ENCODE measurements at places on chromosomes 7 and 10.

- no peak for DNase-seq
Measured at GRCh38 chr7:132541656-132542055, 34.6 kb downstream of the PLXNA4 start.

GRCh38 chr10:103125323-103126267, 67.5 kb downstream of the NT5C2 start:
- DNase-seq: no peak

GRCh38 chr7:34087892-34088891, 182.9 kb downstream of the BMPER start:
- no peak for DNase-seq

DNA sequence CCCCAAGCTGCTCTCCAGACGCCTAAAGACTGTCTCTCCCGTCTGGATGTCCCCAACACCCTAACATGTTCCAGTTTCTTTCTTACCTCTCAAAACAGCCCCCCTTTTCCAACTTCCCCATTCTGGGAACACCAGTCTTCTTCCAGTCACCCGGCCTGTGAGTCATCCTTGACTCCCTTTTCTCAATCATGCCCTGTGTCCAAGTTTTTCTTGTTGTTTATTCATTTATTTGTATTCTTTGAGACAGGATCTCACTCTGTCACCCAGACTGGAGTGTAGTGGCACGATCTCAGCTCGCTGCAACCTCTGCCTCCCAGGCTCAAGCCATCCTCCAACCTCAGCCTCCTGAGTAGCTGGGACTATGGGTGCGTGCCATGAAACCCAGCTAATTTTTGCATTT, 15.6 kb downstream of the SNX10 start:
- DNase-seq: no peak

DNA sequence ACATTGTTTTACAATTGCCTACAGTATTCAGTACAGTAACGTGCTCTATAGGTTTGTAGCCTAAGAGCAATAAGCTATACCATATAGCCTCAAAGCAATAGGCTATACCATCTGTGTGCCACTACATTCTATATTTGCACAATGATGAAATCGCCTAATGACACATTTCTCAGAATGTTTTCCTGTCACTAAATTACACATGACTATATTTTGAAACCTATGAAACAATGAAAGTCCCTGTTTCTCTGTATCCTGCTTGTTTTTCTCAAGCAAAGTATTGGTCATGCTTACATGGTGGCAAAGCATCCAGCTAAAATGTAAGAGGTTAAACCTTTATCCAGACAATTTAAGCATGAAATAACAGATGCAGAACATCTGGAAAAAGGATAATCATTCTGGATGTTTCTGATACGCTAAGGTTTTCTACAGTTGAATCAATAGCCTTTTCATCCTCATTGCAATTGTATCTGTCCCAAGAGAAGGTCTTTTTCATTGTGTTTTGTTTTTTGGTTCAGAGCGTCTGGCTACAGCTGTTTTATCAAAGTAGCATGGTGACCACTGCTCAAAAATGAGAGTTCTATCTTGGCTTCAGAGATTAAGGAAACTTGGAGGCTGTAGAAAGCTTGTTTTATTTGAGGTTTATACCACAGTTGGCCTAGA, 81.7 kb downstream of the CSTF2T start:
- no peak for DNase-seq

DNA sequence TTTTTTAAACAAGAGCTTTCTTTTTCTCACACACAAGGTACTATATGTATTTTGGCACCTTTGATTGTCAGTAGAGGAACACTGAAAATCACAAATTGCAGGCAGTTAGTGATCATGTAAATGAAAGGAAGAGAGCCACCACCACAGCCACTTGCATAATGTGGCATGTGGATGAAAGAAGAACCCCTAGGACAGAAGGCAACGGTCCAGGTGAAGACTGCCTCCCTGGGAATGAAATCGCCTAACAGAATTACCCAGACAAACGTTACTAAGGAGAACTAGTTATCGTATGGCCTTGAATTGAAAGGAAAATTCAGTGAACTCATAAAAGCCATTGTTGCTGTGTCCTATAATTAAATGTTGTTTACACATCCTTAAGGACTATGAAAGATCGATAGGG, 41.2 kb upstream of the PTPRZ1 start:
- DNase-seq: no peak

- no peak for DNase-seq
Measured at GRCh38 chr7:154172236-154172635, 120.0 kb downstream of the DPP6 start.

DNA sequence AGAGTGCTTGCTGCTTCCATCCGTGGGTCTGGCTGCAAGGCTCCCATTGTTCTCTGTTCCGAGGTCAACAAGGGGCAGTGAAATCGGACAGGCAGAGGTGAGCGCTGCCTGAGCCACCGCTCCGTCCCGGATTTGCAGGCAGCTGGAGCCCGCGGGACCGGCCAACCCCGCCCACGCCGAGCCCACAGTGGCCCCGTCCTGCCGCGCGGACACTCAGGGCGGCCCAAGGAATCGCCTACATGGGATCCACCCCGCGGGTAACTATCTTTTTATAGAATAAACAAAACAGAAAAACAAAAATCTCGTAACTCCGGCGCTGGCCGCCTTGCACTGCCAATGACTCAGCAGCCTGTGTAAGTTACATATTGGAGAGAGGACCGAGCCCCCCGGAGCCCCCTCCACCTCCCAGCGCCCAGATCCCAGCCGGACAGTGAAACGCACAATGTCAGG, 1.9 kb downstream of the BNIP3 start:
- no peak for DNase-seq

- DNase-seq: no peak
Measured at GRCh38 chr10:30527623-30528428, 93.8 kb downstream of the MAP3K8 start.

DNA sequence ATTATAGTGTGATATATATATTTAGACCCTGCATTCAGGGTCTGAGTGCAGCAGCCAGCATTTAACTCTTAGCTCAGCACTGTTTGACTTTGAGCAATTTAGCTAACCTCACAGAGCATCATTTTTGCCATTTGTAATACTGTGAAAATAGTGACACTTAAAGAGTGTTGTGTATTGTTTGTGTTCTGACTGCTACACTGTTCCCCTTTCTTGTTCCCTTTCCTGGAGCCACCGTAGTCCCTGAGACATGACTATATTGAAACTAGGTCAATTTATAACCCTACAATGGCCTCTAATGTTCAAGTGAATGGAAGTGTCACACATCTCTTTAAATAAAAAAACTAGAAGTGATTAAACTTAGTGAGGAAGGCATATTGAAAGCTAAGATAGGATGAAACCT, 20.3 kb upstream of the CD36 start:
- no peak for DNase-seq

GRCh38 chr7:49885593-49886285, 112.3 kb downstream of the VWC2 start:
- no peak for DNase-seq

- no peak for DNase-seq
Measured at GRCh38 chr7:30684351-30684750, 2.1 kb upstream of the CRHR2 start.

Measured in stimulated activated CD8-positive, alpha-beta memory T cell treated with anti-CD3 and anti-CD28 coated beads, Interleukin-7, amount 100 ng/mL, for 1 hour (primary cell).